ENCODE measurements at places on chromosomes 16 and 17. TPM values are rescaled to one million over a fixed set of nuclear protein-coding genes. Genes with fewer than 3 reads are reported as not detected.

GRCh38 chr16:85151603-85152413 is 39.5 kb upstream of the CIBAR2 start:
- DNase-seq = no peak

GRCh38 chr16:88064011-88064888 is 113.0 kb downstream of the BANP start:
- DNase-seq = no peak

GRCh38 chr17:36463916-36464764 is 22.3 kb upstream of the ZNHIT3 start:
- DNase-seq = peak; percentile 76

DNA sequence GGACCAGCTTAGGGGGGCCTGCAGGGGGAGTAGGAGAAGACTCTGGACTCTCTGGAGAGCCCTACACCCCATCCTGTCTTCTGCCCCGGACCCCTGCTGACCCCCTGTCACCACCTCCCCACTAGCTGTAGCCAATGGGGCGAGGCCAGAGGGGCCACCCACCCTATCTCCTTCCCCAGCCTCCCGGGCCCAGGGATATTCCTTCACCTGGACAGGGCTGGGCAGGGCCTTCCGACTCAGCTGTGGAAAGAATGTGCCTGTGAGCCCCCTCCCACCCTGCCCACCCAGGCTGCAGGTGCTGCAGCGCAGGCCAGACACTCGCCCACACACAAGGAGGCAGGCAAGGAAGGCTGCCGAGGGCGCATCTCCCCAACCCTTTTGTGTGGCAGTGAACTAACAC is 23.0 kb downstream of the TSPOAP1 start:
- no peak for DNase-seq

DNA sequence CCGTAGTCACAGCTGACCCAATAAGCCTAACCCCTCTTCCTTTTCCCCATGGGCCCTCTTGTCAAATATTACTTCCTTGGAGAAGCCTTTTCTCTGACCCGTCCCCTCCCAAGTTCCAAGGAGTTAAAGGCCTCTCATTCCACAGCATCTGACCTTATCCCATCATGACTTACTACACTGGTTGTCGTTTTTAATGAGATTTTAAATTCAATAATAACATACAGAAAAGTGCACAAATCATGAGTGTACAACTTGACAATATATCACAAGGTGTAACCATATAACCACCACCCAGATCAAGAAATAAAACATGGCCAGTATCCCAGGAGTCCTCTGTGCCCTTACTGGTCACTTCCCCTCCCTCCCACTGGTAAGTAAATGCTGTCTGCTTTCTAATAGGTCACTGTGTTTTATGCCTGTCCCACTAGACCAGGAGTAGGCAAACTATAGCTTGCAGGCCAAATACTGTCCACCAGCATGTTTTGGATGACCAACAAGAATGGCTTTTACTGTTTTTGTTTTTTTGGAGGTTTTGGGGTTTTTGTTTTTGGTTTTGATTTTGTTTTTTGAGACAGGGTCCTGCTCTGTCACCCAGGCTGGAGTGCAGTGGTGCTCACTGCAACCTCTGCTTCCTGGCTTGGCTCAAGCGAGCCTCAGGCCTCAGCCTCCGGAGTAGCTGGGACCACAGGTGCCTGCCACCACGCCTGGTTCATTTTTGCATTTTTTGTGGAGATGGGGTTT is 1.2 kb upstream of the FDXR start:
- peak; percentile 78 for DNase-seq

DNA sequence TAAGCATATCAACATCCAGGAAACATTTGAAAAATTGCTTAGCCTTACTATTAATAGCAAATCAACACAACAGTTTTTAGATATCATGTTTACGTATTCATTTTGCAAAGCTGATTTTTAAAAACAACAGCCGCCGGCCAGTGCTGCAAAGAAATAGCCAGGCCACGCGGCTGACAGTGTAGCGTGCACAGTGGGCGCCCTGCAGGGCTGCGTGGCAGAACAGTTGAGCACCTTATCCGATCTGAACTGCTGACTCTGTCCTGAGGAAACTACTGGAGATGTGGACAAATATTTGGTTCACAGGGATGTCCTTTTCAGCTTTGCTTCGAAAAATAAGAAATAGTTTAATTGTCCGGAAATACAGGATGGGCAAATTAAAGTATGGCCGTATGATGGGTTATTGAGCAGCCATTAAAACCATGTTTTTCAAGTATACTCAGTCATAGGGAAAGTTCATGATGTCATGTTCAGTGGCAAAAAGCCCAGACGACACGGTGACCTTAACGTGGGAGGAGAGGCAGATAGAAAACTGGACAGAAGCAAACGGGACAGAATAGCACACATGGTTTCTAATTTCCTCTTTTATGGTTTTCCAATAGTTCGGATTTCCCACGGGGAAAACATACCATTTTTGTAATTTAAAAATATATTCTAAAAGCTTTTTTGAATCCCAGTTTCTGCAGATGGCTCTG is 52.4 kb upstream of the ENDOV start:
- no peak for DNase-seq

Gene FLOT2
- polyA plus RNA-seq = 71.0 TPM

Gene CD300H
- 0.50 TPM for polyA plus RNA-seq

Gene KLHL10
- polyA plus RNA-seq = 0.12 TPM

All from A549 (cell line).